HT1080 (cell line): ENCODE measurements at places on chromosomes 5 and 9.

DNA sequence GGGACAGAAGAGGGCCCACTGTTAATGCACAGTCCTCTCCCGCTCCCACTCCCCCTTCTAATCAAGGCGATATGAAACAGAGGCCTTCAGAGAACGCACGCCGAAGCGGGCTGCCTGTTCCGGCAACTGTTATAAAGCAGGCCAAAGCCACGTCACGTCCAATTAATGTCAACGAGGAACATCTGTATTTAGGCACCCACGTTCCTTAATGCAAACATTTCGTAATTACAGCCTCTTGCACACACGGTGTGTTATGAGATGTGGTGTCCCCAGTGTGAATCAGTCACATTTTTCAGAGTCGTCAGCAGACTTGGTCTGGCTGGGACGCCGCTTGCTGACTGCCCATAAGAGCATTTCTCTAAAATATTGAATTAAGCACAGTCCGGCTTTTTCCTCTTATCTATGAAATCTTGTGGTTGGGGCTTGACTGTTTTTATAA, 339.0 kb downstream of the NSG2 start:
- no peak for DNase-seq

- no peak for DNase-seq
Observed at GRCh38 chr9:97675655-97676054, 21.5 kb downstream of the XPA start.

DNA sequence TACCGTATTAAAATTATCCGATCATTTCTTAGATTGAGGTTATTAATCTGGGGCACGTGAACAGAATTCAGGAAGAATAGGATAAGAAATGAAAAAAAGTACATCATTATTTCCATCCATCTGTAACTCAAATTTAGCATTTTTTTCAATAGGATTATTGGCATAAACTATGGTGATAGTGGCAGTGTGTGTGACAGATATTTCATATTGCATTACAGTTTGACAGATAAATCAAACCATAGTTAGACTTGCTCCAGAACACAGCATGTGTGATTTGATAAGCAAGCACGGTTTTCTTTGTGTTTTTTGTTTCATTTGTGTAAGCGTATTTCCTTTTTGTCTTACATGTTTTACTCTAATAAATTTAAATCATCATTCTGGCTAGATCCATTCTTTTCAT, 155.0 kb downstream of the CDH9 start:
- DNase-seq, result no peak

- peak; percentile 65 for DNase-seq
Observed at GRCh38 chr5:67059744-67060490, 136.7 kb downstream of the CD180 start.

DNA sequence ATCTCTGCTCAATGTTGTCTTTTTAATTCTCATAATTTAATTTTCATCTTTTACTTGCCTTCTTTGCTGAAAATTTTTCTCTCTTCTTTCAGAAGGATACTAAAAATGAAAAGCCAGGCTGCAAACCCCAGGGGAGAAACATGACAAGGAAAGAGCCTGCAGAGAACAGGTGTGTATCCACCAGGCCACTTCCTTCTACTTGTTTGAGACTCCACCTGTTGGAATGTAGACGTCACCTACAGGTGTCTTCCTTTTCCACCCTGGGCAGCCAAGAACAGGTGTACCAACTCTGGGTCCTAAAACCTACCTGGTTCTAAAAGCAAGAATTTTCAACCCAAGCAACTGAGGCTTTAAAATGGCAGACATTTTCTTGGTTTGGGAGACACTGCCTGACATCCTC, 166.8 kb downstream of the ATP10B start:
- no peak for DNase-seq

DNA sequence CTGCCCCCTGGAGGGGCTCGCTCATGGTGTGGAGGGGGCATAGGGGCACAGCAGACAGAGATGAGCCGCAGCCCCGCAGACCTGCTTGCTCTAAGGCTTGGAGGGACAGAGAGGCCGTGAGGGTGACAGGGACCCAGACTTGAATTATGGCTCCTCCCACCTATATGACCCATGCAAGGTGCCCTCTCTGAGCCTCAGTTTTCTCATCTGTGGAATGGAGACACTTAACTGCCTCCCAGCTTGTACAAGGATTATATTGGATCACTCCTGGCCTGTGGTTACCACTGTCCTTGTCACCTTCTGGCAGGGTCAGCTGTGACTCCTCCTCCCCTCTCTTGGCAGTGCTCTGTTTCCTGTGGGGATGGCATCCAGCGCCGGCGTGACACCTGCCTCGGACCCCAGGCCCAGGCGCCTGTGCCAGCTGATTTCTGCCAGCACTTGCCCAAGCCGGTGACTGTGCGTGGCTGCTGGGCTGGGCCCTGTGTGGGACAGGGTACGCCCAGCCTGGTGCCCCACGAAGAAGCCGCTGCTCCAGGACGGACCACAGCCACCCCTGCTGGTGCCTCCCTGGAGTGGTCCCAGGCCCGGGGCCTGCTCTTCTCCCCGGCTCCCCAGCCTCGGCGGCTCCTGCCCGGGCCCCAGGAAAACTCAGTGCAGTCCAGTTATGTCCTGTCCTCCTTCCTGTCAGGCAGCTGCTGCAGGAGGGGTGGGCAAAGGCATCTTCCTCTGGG, 4.7 kb upstream of the CACFD1 start:
- no peak for DNase-seq

GRCh38 chr9:115517335-115518075, 399.5 kb upstream of the TNC start:
- no peak for DNase-seq

GRCh38 chr5:126497506-126497905, 74.3 kb downstream of the GRAMD2B start:
- DNase-seq, result no peak

DNA sequence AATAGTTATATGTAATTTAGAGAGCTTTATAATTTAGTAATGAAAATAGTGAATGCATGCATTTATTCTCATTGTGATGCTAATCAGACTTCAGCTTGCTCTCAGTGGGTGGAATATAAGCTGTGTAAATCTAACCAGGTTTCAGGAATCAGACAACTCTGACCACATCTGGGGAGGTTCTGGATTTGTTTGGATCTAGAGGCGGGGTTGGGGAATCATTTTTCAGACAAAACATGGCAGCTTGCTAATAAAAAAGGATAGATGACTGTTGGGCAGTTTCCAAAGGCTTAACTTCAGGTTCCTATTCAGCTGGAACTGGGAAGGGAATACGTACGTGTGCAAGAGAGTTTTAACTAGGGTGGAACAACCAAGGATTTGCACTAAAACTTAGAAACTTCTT, 43.2 kb upstream of the MAMDC2 start:
- no peak for DNase-seq
